NCI-H510A treated with DMSO at 0.1 percent for 48 hours (cell line): ENCODE measurements at places on chromosomes 6 and 20.

DNA sequence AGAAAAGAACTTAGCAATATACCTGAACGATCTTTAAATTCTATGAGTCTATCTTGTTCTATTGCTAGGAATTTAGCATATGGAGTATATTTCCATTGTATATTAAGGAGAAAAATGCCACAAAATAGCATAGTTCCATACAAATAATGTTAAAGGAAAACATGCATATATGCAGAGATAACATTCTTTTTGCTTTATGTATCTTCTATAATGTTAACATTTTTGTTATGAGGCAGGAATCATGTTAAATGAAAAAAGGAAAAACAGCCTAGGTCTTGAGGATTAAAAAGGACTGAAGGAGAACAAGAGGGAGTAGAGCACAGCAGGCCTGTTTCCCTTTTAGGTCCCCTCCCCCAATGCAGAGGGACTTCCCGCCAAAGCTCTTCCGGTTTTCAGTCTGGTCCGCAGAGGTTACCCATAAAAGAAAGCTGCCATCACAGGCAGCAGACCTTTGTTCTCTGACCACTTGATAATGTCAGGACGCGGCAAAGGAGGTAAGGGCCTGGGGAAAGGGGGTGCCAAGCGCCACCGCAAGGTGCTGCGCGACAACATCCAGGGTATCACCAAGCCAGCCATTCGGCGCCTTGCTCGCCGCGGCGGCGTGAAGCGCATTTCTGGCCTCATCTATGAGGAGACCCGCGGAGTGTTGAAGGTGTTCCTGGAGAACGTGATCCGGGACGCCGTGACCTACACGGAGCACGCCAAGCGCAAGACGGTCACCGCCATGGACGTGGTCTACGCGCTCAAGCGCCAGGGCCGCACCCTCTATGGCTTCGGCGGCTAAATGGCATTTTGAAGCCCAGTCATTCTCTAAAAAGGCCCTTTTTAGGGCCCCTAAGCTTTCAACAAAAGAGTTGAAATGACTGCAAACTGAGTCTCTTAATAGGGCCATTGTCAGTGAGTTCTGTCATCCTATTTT, 108.4 kb upstream of the PRSS16 start:
- no peak for DNase-seq

GRCh38 chr6:37205175-37205996, 35.4 kb downstream of the PIM1 start:
- DNase-seq, result no peak

DNA sequence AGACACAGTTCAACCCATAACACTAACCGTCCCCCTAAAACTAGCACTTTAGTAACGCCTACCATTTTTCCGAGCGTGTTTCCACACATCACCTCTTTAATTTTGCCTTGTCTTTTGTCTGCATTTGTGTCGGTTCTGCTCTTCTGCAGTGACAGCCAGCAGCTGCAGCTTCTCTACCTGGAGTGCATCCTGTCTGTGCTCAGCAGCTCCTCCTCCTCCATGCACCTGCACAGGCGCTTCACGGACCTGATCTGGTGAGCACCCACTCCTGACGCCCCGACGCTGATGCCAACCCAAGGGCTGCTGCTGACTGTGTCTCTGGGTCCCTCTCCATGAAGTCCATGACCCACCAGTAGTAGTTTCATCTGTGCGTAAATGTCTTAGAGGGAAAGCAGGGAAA, 35.4 kb upstream of the PBOV1 start:
- DNase-seq, result peak; percentile 45

GRCh38 chr6:45450831-45451230, 73.1 kb upstream of the SUPT3H start:
- no peak for DNase-seq

GRCh38 chr20:36098364-36098763, 56.2 kb upstream of the EPB41L1 start:
- DNase-seq, result no peak

DNA sequence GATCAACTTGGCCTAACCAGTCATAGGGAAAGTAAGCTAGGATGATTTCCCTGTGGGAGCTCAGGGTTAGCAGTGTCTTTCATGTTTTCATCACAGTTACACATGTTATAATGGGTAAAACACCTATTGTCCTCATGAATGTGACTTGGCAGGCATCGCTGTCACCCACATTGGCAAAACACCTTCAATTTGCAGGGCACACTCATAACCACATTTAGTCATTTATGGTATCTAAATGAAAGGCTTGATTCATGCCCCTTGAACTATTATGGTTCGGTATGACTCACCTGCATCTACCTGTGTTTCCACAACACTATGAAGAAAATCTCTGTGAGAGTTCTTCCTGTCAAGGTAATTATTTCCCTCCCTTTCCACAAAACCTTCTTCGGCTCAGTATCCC, 49.2 kb downstream of the FRK start:
- no peak for DNase-seq

GRCh38 chr6:31861919-31862343, 690 bp downstream of the NEU1 start:
- no peak for DNase-seq

DNA sequence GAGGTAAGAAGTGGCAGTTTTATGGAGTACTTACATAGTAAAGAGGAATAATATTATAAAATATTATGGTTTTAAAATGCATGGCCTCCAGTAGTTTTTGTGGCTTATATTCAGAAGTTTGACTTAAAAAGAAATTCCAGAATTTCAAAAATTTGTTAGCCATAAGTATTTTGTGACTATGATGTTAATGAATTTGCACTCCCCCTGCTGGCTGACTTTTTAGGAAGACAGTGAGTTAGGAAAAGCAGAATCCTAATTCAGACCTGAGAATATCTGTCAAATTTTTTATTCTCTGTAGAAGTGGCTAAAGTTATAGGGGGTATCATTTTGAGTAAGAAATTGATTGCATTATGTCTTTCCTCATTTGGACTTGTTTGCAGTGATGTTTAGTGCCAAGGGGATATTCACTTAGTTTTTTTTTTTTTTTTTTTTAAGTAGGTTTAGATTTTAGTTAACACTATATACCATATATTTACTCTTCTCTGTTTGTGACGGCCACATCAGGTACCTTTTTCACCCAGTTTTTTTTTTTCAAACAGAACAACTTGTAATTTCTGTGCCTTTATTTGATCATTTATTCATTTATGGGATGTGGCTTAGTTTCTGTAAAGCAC, 40.8 kb downstream of the ZFAND3 start:
- peak; percentile 17 for DNase-seq
